ENCODE measurements at places on chromosomes 2 and 18. TPM values are rescaled to one million over a fixed set of nuclear protein-coding genes. Genes with fewer than 3 reads are reported as not detected.

Gene MAPK4
- not detected for total RNA-seq

- no peak overlapping the region for H3K4me3 ChIP-seq
- no peaks in the 10 kb centered on the region for H3K4me1 ChIP-seq
- no peak for DNase-seq
- no peaks in the 10 kb centered on the region for H3K36me3 ChIP-seq
These were observed 58.8 kb downstream of the CCDC195 start for GRCh38 chr2:224657349-224657748.

Gene MC5R
- not detected for total RNA-seq

- no peak for DNase-seq
- no peaks in the 10 kb centered on the region for H3K36me3 ChIP-seq
- H3K27ac ChIP-seq, result no peak within 1 kb of the TSS
These were observed at the start of gene DSG3 for GRCh38 chr18:31447530-31448191. DSG3 (plus strand) TSS chr18:31447741; CDS start chr18:31447878, 137 bp downstream.

Gene GCG
- total RNA-seq, result not detected

DNA sequence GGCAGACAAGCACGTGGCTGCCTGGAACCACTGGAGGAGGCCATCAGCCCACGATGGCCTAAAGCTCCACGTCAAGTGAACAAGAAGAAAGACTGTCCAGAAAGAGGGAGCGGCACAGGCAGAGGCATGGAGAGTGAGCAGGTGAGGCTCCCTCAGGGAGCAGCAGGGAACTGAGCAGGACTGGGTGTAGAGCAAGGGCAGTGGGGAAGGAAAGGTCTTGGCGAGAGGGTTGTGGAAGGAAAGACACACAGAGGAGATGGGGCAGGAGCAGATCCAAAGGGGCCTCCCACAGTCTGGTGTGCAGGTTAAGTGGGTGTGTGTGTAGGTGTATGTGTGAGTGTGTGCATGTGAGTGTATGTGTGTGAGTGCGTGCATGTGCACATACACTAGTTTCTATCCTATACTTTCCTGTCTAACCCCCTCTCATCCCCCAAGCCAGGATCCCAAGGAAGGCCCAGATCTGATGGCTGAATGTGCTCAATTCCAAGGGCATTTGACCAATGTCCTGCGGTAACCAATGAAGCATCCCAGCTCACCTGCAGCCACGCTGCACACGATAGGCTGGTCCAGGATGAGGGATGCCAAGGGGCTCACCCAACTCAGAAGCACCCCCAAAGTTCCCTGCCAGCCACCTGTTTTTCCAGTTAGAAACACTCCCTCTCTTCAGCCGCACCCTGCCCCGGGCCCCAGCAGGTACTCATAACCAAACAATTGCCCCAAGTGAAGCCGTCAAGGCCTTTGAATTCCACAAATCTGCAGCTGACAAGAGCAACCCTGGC lies 262.5 kb upstream of the RAB6C start:
- no peak for DNase-seq
- H3K36me3 ChIP-seq, result no peaks in the 10 kb centered on the region
- H3K27ac ChIP-seq, result no peak overlapping the region
- no peaks in the 10 kb centered on the region for H3K4me1 ChIP-seq

DNA sequence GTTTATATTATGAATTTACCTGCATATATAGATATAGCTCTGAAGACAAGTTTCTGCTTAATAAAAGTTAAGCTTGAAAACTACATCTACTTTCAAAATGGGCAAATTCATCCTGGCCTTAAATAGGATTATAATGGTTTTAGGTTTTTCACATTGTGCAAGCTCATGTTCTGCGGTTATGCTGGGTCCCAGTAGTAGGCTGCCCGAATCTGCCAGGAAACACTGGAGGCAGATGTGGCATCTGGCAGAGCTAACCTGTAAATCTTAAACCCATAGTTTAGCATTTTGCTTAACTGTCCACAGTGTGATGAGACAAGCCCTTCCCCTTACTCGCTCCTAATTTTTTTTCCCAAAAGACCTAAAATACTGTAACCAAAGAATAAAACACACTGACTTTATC lies 234.2 kb downstream of the TCF4 start:
- no peak overlapping the region for H3K4me3 ChIP-seq
- no peaks in the 10 kb centered on the region for H3K4me1 ChIP-seq
- no peak for DNase-seq
- peaks cover 24% of the 10 kb centered on the region for H3K27me3 ChIP-seq
- no peaks in the 10 kb centered on the region for H3K36me3 ChIP-seq
